Right cardiac atrium (tissue), 5 donors: ENCODE measurements at places on chromosomes 12 and 14. TPM values are rescaled to one million over a fixed set of nuclear protein-coding genes. Genes with fewer than 3 reads are reported as not detected.

Gene KRT79
- polyA plus RNA-seq = 0.09 TPM

Gene ART4
- 6.8 TPM for polyA plus RNA-seq

Gene DACT1
- 4.8 TPM for polyA plus RNA-seq

Gene ACOT4
- polyA plus RNA-seq = 0.63 TPM

Gene FOXN4
- not detected for polyA plus RNA-seq

Gene MMP19
- polyA plus RNA-seq = 6.9 TPM

Gene PPP4R4
- polyA plus RNA-seq = 0.27 TPM

Gene EID3
- polyA plus RNA-seq = 1.5 TPM

Gene PRB2
- polyA plus RNA-seq = not detected

Gene WASHC3
- polyA plus RNA-seq = 57.7 TPM

Gene GLS2
- polyA plus RNA-seq = 0.63 TPM

Gene MANSC4
- polyA plus RNA-seq = not detected

Gene ZNF605
- polyA plus RNA-seq = 6.5 TPM

Gene RD3L
- 39.6 TPM for polyA plus RNA-seq

Gene KRT77
- not detected for polyA plus RNA-seq

Gene RFLNA
- polyA plus RNA-seq = 0.61 TPM

Gene LUM
- polyA plus RNA-seq = 205 TPM

Gene ISM2
- not detected for polyA plus RNA-seq

Gene GALNT16
- polyA plus RNA-seq = 33.2 TPM

Gene FICD
- 1.8 TPM for polyA plus RNA-seq

Gene PIWIL1
- not detected for polyA plus RNA-seq

Gene DPF3
- polyA plus RNA-seq = 16.5 TPM

Gene DNAJC22
- polyA plus RNA-seq = 0.09 TPM

Gene IL26
- polyA plus RNA-seq = not detected

Gene CNTN1
- 0.41 TPM for polyA plus RNA-seq

Gene NTF3
- polyA plus RNA-seq = 1.7 TPM

Gene SLC6A15
- 0.02 TPM for polyA plus RNA-seq

Gene ORMDL2
- 23.8 TPM for polyA plus RNA-seq

Gene CPSF2
- 9.3 TPM for polyA plus RNA-seq

Gene KCNJ8
- polyA plus RNA-seq = 25.7 TPM

Gene RNF212B
- not detected for polyA plus RNA-seq
